Sigmoid colon (tissue), 7 donors: ENCODE measurements at places on chromosomes 1 and 21. TPM values are rescaled to one million over a fixed set of nuclear protein-coding genes. Genes with fewer than 3 reads are reported as not detected.

GRCh38 chr21:42374864-42375499 is 8.6 kb upstream of the TFF1 start:
- DNase-seq = no peak

DNA sequence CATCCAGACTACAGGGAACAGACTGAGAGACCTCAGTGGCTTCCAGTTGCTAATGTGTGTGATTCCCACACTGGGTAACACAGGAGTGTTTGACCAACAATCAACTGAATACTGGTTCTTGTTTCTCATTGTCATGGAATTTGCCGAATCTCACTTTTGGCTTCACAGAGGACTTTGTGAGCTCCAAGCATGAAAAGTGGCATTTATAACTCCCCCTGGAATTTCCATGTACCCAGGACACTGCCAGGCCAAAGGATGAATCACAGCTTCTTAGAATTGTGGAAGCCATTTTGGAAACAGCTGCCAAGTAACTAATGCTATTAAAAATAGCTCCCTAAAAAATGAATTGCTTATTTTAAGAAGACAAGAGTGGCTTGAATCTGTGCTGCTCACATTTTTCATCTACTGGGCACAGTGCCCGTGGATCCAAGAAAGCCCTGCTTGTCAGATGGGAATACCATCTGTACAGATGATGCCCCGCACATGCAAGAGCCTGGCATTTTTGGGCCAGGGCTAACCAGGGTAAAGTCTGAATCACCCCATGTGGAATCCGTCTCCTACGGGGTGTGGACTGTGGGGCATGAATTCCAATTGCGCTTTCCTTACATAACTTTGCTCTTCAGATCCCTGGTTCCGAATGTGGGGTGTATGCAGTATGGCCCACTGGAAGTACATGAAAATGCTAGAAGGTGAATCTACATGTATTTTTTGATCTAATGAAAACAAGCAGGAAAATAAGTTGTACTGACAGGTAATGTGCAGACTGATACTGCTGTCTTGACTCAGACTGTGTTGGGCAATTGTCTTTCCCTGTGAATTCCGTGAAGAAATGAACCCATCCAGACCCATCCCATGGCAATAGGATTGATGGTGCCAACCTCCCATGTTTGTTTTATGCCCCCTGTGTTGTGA is 487.3 kb downstream of the SIPA1L2 start:
- peak; percentile 92 for DNase-seq

DNA sequence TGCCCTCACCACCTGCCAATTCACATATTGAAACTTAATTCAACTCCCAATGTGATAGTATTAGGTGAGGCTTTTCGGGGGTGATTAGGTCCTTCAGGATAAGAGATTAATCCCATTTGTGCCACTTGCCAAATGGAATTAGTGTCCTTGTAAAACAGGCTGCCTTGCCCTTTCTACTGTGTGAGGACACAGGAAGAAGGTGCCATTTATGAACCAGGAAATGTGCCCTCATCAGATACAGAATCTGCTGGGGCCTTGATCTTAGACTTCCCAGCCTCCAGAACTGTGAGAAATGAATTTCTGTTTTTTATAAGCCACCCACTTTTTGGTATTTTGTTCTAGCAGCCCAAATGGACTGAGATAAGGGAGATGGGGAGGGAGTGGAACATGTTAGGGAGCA is 39.1 kb upstream of the AGL start:
- no peak for DNase-seq

MX1 gene
- total RNA-seq = 25.5 TPM

GRCh38 chr21:14870853-14871149 is 194.0 kb downstream of the NRIP1 start:
- DNase-seq = no peak

- DNase-seq = no peak
These were observed 20.2 kb downstream of the C1orf115 start for GRCh38 chr1:220710333-220710732.

DNA sequence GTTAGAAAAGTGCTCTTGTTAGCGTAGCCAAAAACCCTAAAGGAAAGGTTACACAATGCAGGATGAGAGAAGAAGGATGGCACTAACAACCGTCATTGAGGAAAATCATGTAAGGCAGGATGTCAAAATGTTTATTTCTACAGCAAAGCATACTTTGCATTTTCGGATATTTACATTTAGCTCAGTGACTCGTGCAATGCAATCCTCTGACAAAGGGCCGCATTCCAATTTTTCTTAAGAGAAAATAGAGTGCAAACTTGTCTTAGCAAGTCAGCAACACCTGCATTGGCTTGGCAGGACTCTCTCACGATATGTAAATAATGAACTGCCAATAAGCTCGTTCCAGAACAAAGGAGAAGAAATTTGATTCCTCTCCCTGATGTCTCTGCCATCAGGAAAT is 33.3 kb downstream of the TIAM1 start:
- no peak for DNase-seq

DNA sequence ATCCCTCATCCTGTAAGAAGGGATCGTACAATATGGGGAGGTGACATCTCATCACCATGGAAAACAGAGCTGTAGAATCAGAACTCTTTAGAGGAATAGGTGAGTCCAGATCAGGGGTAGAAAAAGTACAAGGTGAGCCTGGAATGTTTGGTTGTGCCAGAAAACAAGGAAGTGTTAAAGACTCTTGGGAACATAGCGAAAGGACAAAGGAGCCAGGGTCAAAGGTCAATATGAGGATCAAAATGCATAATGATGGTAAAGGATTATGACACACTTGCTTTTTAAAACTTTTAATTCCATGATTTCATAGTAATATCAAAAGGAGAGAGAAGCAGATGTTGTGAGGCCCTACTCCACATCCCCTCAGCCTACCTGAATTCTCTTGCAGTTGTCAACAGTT is 19.2 kb upstream of the TRIM33 start:
- no peak for DNase-seq

DNA sequence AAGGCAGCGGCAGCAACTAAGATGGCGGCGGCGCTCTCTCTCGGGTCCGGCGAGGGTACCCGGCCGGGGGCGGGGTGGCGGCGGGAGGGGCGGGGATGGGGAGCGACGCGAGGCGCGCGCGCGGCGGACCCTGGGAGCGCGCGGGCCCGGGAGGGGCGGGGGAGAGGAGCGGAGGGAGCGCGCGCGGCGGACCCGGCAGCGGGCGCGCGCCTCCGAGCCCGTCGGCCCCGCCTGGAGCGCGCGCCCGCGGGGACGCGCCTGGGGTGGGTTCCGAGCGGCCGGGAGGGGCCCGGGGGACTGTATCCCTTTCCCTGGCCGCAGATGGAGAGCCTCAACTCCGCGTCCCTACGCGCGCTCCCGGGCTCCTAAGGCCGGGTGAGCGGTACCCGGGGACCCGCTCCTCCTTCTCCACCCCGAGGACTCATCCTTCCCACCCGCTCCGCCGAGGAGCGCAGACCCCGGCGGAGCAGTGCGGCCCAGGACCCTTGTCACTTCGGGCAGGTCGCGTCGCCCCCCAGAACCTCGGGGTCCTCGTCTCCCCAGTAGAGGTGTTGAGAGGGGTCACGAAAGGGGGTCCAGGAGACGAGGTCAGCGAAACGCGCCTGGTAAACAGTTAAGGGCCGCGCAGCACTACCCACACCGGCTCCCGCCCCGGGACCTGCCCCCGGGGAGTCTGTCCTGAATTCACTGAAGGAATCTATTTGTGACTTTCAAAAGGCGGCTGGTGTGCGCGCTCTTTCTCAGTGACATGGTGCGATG is at the start of gene CLSTN1:
CLSTN1 (minus strand) TSS at position 23 of the 759 bp plus-strand sequence. CDS start 232 bp downstream, outside the sequence.
- DNase-seq = peak; percentile 94

DNA sequence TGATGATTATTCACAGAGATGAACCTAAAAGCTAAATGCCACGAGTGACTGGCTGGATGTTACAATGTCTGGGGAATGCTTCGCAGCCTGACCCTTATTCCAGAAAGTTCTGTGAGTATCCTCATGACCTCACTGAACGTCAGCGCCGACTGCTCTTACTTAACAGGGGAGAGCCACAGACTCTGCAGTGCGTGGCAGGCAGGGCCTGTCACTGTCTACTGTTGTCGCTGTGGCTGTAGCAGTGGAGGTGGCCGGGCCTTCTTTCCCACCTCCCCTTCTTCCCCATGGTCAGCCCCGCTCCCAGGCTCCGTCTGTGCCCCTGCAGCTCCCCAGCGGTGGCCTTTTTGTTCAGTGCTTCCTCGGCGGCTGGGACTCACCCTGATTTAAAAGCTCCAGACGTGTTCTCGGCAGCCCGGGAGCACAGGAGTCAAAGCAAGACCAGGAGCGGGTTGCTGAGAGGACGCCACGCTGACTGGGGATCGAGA is 52.2 kb upstream of the TARBP1 start:
- DNase-seq = peak; percentile 92

FALEC gene
- total RNA-seq = not detected

GRCh38 chr21:31658053-31658452 is 1.4 kb upstream of the SOD1 start:
- no peak for DNase-seq

DNA sequence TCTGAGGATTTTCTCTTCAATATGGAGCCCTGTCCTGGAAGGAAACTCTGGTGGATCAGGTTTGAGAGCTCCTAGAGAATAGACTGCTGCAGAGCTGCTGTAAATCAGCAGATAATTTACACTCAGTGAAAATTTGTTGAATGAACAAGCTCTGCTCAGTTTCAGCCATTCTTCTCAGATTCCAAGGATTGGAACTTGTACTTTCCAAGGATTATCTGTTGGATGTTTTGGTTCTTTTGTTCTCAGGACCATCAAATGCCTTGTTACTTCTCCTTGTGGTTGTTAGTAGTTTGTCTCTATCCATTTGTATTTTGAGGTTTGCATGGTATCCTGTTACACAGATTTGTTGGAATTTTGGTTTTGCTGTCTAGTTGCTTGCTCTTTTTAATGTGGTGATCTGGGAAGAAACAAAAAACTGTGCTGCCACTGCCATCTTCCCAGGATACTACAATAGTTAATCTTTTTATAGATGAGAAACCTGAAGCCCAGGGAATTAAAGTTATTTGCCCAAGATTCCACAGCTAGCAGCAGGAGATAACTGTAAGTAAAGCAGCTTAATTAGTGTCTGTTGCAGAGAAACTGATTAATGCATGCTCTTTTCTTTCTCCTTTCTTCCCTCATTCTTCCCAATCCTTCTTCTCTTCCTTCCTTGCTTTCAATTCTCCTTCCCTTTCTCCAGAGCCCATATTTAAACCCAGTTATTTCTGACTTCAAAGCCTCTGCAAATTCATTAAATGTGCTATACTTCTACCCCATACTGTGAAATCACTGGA is 21.7 kb upstream of the KIFAP3 start:
- no peak for DNase-seq

GRCh38 chr21:44397431-44398031 is 44.1 kb downstream of the TRPM2 start:
- DNase-seq = no peak

KRTAP7-1 gene
- not detected for total RNA-seq

DNA sequence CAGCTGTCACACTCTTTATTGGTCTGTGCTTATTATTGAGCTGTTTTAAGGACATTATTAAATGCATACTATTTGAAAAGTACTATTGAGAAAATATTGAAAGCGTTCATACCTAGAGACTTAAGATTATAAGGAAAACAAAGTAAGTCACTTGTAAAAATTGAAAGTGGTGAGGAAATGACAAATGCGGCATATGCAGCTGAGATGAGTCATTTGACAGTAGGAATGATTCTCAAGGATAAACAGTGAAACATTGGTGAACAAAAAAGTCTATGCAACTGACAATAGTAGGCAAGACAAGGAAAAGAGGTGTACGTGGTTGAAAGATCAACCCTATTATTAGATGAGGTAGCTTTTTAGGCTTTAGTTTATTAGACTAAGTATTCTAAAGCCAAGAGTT is 82.6 kb upstream of the MAP10 start:
- DNase-seq = no peak

GPR37L1 gene
- 0.28 TPM for total RNA-seq

- no peak for DNase-seq
These were observed 7.9 kb downstream of the OR2L13 start for GRCh38 chr1:248102847-248103246.

DNA sequence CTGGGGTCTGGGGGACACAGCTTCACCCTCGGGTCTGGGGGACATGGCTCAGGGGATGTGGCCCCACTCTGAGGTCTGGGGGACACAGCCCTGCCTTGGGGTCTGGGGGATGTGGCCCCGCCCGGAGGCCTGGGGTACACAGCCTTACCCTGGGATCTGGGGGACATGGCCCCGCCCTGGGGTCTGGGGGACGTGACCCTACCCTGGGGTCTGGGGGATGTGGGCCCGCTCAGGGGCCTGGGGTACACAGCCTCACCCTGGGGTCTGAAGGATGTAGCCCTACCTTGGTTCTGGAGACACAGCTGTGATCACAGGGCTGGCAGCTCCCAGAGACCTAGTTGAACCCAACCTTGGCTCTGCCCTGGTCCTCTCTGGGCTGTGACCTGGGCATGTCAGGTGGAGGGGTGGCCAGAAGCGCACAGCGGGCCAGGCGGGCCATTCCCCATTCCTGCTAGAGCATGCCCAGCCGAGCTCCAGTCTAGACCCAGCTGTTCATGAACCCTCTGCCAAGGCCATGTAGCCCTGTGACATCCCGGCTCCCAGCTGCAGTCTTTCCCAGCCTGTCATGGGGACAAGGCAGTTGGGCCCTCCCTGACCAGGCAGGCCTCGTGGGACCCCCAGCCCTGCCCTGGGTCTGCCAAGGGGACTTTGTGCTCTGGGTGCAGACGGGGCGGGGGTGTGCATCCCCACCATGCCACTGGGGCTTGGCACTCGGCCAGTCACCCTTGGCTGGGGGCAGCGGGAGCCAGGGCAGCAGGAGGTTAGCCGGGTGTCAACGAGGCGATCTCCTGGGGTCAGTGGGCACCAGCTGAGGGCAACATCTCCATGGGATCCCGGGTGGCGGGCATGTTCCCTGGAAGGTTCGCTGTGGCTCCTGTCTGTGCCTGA is 43.9 kb downstream of the WNT9A start:
- DNase-seq = no peak

GRCh38 chr1:35726450-35727433 is 8.1 kb upstream of the C1orf216 start:
- no peak for DNase-seq

DNA sequence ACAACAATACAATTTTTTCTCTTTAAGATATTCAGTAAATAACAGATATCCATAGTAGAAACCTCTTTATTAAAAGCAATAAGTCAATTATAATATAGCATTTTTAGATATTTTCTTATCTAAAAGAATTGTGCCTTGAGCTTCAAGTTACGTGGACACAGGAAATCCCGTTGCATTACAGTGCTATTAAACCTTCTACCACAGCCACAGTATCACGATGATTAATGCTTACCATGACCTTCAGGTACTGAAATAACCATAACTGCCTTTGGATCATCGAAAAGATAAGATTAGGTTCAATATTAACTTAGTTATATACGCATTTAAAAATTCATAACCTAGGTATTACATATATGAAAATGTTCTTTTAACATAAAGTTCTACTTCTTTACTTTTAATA is 17.9 kb downstream of the B3GALNT2 start:
- no peak for DNase-seq

GRCh38 chr1:3015744-3016143 is 5.5 kb upstream of the ACTRT2 start:
- DNase-seq = peak; percentile 42

PLA2G2C gene
- total RNA-seq = 1.4 TPM

GRCh38 chr1:68470388-68470970 is 20.7 kb upstream of the RPE65 start:
- DNase-seq = no peak
